ENCODE measurements at places on chromosomes 6 and 20. TPM values are rescaled to one million over a fixed set of nuclear protein-coding genes. Genes with fewer than 3 reads are reported as not detected.

Gene ESR1
- not detected for total RNA-seq

Gene APOBEC2
- total RNA-seq, result not detected

Gene TXLNB
- not detected for total RNA-seq

Gene CDH4
- total RNA-seq, result 6.7 TPM

Gene CHRNA4
- total RNA-seq, result 2.1 TPM

Gene PRR18
- 0.07 TPM for total RNA-seq

Gene TUBB2B
- 13.8 TPM for total RNA-seq

Gene PSORS1C2
- total RNA-seq, result not detected

Gene BTNL2
- not detected for total RNA-seq

Gene COL9A3
- 0.36 TPM for total RNA-seq

Gene ID4
- total RNA-seq, result 2.4 TPM

Gene FAM162B
- not detected for total RNA-seq

Gene HLA-DQA1
- total RNA-seq, result not detected

Gene TREM2
- total RNA-seq, result not detected

Gene CCM2L
- 0.62 TPM for total RNA-seq

Gene TGM3
- not detected for total RNA-seq

Gene EYA4
- 13.7 TPM for total RNA-seq

Gene GPX5
- total RNA-seq, result not detected

Gene LINC00237
- not detected for total RNA-seq

Gene ARFGEF3
- total RNA-seq, result 0.70 TPM

Gene SLPI
- total RNA-seq, result 10.5 TPM

Gene OR10C1
- total RNA-seq, result not detected

Gene PDYN
- not detected for total RNA-seq

Gene ERVFRD-1
- not detected for total RNA-seq

Gene GNAS-AS1
- total RNA-seq, result not detected

Gene STMND1
- not detected for total RNA-seq

Gene POU3F2
- total RNA-seq, result not detected

Gene FAM210B
- 12.4 TPM for total RNA-seq

Measured in A549 treated with DMSO at 1 μM for 4 hours (cell line).